ENCODE measurements at places on chromosomes 7 and 10. TPM values are rescaled to one million over a fixed set of nuclear protein-coding genes. Genes with fewer than 3 reads are reported as not detected.

GRCh38 chr7:26930201-26930600 is 65.8 kb upstream of the SKAP2 start:
- no peak for DNase-seq

- DNase-seq, result no peak
Observed at GRCh38 chr10:47241256-47241655, 58.7 kb upstream of the GDF10 start.

- DNase-seq, result no peak
Observed at GRCh38 chr10:72260976-72261783, 12.5 kb upstream of the DDIT4 start.

Gene SLC13A1
- not detected for total RNA-seq

Gene SPDYE1
- total RNA-seq, result not detected
